Muscle of back (tissue), 13 donors: ENCODE measurements at places on chromosomes 11 and 22.

GRCh38 chr11:33052231-33052630 is 12.9 kb downstream of the TCP11L1 start:
- no peak for DNase-seq

- DNase-seq, result peak; percentile 45
Measured at GRCh38 chr11:115963156-115963555, 458.9 kb upstream of the CADM1 start.

- no peak for DNase-seq
Measured at GRCh38 chr22:37276776-37277175, 5.5 kb upstream of the CYTH4 start.

DNA sequence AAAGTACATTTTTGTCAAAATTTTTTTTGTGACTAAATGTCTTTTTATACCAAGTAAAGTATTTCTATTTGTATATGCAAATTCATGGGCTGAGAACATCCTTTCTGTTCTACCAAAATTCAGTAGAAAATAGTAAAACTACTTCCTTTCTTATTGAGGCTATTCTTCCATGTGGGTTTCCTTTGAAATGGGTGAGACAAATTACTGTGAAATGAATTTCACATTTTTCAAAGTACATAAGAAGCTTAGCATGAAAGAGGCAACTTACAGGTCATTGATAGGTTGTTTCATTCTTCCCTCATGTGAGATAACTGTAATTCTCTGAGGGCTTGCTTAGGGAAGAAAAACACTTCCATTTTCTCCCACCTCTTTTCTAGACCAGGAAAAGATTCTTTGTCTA is 1.0 kb upstream of the OR6X1 start:
- DNase-seq, result no peak

DNA sequence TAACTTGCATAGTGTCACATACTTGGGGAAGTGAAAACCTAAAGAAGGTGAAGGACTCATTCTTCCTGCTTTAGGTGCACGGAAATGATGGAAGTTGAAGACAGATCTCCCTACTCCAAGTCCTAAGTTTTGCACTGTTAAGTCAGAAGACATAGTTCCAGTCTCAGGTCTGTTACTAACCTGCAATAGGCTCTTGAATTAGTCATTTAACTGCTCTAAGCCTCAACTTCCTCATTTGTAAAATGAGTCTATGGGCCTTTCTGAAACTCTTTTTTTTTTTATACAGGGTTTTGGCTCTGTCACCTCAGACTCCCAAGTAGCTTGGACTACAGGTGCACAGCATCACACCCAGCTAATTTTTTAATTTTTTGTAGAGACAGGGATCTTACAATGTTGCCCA is 30.8 kb upstream of the POU2AF1 start:
- no peak for DNase-seq
